Stimulated activated CD8-positive, alpha-beta memory T cell treated with anti-CD3 and anti-CD28 coated beads, Interleukin-4, amount 100 ng/mL, for 4 hours (primary cell): ENCODE measurements at places on chromosomes 5 and 9.

- DNase-seq = no peak
Measured at GRCh38 chr5:31303688-31304087, 110.2 kb downstream of the CDH6 start.

DNA sequence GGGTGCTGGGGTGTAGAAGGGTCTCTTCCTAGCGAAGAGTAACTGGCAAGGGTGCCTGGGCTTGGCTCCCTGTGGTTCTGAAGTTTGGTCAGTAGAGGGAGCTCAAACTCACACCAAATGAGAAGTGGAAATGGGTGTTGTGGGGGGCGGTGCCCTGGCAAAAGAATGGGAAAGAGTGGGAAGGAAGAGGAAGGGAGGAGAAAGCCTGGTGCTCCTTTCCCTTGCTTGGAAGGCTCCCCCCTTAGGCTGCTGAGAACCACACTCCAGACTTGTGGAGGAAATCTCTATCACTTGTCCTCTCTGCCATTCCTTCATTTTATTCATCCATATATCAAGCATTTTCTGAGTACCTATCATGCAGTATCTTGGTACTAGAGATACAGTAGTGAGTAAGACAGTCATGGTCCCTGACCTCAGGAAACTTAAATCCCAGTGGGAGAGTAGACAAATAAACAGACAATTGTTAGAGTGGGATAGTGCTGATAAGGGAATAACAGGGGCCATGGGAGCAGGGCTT is 13.0 kb downstream of the SLC4A9 start:
- DNase-seq = no peak

GRCh38 chr5:103207653-103208052 is 50.9 kb upstream of the MACIR start:
- DNase-seq = no peak

DNA sequence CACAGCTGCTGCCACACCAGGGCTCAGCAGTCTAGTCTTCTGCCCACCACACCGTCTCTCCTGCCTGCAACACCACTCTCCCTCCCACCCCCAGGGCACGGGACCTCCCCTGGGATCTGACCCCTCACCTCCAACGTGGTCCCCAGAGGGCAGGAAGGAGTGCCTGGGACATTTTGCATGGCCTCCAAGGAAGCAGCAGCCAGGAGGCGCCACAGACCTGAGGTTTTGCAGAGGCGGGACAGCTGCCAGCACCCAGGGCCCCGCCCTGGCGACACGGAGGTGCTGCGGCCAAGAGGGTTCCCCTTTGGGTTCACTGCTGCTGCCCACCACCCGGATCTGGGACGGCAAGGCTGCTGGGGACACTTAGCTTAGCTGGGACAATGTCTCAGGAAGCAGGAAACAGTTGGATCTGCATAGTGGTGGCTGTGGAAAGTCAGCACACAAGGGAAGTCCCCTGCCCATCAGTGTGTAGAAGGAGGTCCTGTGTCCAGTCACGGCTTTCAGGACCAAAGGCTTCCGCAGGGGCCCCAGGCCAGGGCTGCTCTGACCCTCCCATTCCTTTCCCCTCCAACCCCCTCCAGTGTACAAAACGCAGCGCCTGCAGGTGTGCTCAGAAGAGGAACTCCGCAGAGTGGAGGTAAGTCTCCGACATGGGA is 13.8 kb downstream of the PROP1 start:
- DNase-seq = no peak

DNA sequence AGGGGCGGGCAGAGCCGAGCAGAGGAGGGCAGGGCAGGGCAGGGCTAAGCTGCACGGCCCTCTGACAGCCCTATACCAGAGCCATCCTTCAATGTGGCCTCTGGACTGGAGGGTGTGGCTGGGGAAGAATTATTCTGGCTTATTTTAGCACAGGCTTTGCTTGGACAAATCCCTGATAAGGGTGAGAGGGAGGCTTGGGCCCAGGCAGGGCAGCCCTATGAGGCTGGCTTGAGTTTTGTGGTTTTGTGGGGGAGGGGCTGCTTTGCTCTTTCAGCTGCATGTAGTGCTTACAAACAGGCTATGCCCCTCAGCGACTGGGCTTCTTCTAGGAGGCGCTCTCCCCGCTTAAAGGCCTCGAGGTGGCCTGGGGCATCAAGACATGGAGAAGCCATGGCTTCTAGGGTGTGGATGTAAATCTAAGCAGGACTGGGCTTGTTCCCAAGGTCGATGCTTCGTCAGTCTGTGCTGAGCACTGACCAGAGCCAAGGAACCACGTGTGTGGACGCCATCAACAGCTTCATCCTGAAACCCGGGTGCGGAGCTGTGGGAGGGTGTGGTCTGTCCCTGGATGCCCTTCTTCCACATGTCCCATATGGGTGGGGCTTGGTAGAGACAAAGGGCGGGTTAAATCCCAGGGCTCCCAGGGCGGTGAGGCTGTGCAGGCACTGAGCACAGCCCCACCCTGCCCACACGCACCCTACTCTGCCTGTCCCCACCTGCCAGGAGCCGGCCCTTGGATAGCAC is 45.7 kb upstream of the IPPK start:
- no peak for DNase-seq

GRCh38 chr9:90445391-90445790 is 197.2 kb downstream of the DIRAS2 start:
- DNase-seq = no peak

DNA sequence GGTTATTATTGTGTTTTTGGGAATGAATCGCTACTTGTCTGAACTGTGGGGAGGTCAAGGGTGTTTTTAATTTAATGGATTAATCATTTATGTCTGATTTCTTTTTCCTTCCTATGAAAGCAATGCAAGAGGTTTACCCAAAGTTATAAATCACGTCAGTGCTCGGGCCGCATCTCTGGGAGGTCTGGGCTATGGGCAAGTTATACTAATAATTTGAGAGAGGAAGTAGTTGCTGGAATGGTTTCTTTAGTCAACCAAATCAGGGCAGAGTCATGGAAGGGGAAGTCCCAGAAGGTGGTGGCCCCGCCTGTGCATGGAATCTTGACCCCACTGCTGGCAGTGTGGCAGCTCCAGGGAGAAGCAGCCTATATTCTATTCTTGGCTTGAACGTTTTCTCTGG is 180.2 kb downstream of the HSPA4 start:
- DNase-seq = no peak

- no peak for DNase-seq
Measured at GRCh38 chr5:151195622-151196021, 28.3 kb downstream of the CCDC69 start.

DNA sequence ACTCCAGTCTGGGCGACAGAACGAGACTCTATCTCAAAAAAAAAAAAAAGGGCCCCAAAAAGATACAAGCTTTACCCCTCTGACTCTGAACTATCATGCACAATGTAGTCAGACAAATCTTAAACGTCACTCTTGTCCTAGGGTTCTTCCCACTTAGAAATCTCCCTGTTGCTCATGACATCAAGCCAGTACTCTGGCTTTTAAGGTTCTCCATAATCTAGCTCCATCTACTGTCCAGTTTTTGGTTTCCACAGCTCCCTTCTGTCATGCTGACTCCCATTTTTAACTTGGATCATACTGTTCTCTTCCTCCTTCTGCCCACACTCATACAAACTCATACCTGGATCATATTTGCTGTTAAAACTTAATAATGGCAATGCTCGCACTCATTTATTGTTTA is 156.7 kb upstream of the TLX3 start:
- no peak for DNase-seq

DNA sequence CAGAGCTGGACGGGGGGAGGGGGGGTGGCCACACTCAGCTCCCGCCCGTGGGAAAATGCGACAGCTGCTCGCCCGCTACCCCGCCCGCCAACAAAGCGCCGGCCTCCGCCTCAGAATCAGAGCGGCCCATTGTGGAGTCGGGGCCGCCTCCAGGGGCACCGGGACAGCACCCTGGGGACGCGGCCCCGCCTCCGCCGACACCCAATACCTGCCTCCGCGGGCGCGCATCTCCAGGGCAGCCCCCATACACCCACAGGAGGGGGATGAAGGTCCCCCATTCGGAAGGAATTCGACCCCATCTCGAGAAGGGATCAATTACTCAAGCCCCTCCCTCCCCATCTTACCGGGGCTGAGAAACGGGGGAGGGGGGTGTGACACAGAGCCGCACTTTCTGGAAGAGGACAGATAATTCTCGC is 1.3 kb downstream of the NOTCH1 start:
- DNase-seq = no peak

DNA sequence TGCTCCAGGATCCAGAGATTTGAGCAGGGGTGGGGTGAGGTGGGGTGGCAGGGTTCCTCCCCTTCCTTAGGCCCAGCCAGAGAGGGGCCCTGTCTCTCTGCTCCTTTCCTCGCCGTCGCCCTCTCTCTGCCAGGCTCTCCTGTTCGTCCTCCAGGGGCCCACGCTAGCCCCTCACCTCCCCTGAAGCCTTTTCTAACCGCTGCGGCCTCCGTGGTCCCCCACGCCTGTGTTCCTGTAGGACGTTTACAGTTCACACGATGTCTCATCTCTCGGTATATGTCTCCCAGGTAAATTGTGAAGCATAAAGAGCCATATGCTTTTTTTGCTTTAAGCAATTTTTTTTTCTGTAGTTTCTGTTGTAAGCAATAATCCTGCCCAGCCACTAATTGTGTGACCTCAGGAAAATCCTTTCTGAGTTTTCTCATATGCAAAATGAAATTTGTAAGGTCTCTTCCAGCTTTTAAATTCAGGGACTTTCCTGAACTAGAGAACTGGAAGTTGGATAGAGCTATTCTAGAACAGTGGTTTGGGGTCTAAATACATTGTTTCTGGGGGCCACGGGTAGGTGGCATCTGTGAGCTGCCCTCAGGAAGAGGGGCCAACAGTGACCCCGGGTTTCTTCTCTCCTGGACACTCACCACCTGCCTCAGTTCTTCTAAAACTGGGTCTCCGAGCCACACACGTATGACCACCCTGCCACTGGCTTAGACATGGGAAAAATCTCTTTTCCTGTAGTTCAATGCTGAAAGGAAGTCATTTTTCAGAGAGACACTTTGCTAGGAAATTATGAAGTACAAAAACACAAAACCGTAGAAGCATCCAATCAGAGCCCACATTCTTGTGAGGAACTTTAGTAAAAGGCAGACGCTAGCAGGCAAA is 50.2 kb upstream of the ZNF366 start:
- no peak for DNase-seq
